ENCODE measurements at places on chromosomes 7 and 10. TPM values are rescaled to one million over a fixed set of nuclear protein-coding genes. Genes with fewer than 3 reads are reported as not detected.

The CPN1 gene
- total RNA-seq = 4.5 TPM

GRCh38 chr10:23974746-23975272 is 234.1 kb upstream of the KIAA1217 start:
- DNase-seq = no peak

DNA sequence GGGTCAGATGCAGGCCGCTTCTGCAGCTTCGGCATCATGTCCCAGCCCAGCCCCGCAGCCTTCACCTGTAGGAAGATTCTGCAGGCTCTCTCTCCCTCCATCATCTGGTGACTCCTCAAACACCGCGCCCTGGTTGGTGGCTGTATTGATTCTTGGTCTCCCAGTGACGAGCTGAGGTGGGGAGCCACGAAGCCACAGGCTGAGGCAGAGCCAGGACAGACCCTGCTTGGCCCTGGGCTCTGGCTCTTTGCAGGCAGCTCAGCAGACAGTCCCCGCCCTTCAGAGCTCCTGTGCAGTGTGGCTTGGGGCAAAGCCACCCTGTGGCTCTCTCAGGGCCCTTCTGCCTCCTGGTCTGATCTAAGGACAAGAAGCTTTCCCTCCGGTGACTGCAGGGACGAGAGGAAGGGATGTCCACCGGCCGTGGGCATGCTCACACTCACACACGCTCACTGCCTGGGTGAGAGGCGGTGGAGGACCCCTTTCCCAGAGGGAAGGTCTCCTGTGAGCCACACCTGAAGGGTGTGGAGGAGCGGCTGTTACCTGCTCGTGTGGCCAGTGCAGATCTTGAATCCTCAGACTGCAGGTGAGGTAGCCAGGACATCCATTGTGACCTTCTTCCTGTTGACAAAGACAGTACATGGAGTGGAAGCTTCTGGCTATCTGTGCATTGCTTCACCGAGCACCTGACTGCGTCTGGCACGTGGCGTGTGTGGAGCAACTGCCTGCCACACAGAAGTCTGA is 79.6 kb downstream of the INPP5A start:
- DNase-seq = no peak

The KNDC1 gene
- total RNA-seq = 11.0 TPM

The GALNT11 gene
- total RNA-seq = 29.5 TPM

DNA sequence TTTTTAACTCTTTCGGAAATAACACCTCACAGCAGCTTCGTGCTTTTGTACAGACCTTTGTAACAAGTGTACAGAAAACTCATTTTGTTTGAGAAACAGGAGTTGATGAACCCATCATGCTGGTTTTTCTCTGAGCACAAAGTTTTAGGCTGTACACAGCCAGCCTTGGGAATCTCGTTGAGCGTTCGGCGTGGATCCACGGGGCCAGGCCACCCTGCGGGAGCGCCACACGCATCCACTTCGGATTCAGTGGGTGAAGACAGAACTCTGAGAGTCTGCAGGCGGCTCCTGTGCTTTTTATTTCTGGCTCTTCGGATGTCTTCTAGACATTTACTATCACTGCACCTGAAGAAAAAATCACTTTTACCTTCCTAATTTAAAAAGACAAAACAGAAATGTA is 131.2 kb downstream of the SMURF1 start:
- DNase-seq = no peak

GRCh38 chr7:19405541-19405940 is 260.3 kb upstream of the FERD3L start:
- DNase-seq = no peak

DNA sequence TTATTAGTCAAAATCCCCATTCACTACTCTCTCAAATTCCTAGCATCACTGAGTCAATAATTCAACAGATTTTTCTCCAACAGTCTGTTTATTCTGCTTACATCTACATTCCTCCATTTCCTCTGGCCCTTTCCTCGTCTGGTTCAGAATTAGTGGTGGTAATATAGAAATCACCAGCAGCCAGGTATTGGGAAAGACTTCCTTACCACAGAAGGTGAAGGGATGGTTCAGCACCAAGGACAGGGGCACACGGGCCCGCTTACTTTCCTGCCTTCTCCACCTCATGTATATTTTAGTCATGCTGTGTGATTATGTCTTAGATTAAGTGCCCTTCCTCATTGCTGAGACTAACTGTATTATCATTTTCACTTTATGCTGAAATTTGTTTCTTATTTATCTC is 70.4 kb upstream of the APBB1IP start:
- peak; percentile 66 for DNase-seq

The EPDR1 gene
- 2.8 TPM for total RNA-seq

The ITGB8 gene
- total RNA-seq = 37.2 TPM

The TRIM73 gene
- 10.2 TPM for total RNA-seq

DNA sequence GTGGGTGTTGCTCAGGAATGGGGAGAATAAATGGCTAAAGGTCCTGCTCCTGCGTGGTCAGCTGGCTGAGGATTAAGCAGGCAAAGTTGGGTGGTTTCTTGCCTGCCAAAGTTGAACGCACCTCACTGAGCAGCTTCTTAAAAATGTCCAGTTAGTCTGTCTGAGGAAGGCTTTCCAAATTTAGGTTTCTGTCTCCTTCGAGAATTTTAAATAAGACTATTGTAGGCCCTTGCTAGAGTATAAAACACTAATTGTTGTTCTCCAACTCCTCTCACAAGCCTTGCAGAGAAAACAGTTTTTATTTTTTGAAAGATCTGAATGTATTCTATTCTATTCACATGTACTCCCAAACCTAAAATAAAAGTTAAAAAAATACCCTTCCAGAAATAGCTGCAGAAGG is 122.0 kb upstream of the LAMB4 start:
- no peak for DNase-seq

The GRID1 gene
- 0.42 TPM for total RNA-seq

The MYO1G gene
- total RNA-seq = 0.67 TPM

The CYP2C19 gene
- total RNA-seq = 0.42 TPM

- DNase-seq = peak; percentile 71
Observed at GRCh38 chr10:122112625-122113160, 123.7 kb downstream of the TACC2 start.

DNA sequence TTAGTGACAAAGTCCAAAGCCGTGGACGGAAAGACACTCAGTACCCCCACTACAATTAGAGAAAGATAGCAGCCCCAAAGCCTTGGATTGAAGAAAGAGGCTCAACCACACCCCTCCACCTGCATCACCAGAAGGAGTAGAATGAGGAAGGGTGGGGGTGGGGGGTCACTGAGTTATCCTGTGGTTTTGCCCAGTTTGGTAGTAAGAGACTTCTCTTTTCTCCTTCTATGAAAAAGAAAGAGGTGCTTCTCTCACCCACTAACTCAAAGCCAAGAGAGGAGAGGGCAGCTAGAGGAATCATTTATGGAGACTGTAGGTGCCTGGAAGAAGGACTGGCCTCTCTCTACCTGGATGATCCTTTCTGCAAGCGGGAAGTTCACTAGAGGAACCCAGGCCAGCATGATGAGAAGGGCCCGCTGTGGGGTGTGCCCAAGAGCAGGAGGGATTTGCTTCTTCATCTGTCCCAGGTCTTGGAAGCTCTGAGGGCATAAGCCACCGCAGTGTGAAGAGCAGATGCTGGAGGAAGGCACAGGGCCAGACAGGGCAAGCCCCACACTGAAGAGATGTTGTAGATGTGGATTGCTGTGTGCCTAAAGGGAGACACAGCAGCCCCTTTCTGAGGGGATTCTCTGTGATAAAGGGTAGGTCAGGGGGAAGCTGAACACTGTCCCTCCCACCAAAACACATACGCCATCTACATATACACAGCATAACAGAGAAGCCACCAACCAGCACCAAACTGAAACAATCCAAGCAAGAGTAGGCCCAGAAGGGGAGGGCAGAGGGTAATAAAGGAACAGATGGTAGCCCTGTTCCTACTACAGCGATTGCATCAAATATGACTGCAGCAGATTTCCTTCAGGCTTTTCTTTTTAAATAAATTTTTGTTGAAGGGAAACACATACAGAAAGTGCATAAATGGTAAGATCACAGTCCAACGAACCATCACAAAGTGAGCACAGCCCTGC is 25.8 kb upstream of the LANCL2 start:
- DNase-seq = no peak

DNA sequence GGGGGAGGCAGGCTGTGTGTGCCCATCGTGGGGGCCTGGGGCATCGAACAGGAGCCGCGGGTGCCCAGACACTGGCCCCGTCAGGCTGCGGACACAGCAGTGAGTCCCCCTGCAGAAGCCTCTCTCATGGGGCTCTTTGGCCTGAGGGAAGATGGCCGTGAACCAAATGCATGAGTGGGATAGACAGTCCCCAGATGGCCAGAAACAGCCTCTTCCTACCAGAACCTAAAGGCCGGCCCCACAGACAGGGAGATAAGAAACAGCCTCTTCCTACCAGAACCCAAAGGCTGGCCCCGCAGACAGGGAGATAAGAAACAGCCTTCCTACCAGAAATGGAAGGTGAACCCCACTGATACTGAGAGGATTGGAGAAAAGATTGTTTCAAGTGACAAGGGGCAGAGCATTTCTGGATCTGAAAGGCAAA is 16.6 kb downstream of the IDI2 start:
- DNase-seq = no peak

- DNase-seq = no peak
Observed at GRCh38 chr7:133572087-133572486, 319.2 kb downstream of the EXOC4 start.

The BMPER gene
- 0.69 TPM for total RNA-seq

The MBL2 gene
- not detected for total RNA-seq

The SH2B2 gene
- 11.5 TPM for total RNA-seq

The MYPN gene
- 0.22 TPM for total RNA-seq

GRCh38 chr10:31090894-31091607 is 59.4 kb upstream of the ZNF438 start:
- no peak for DNase-seq

The NPY gene
- 1.1 TPM for total RNA-seq

The CALHM2 gene
- total RNA-seq = 0.58 TPM

The SUV39H2 gene
- total RNA-seq = 38.4 TPM

The SPACDR gene
- total RNA-seq = 0.67 TPM

DNA sequence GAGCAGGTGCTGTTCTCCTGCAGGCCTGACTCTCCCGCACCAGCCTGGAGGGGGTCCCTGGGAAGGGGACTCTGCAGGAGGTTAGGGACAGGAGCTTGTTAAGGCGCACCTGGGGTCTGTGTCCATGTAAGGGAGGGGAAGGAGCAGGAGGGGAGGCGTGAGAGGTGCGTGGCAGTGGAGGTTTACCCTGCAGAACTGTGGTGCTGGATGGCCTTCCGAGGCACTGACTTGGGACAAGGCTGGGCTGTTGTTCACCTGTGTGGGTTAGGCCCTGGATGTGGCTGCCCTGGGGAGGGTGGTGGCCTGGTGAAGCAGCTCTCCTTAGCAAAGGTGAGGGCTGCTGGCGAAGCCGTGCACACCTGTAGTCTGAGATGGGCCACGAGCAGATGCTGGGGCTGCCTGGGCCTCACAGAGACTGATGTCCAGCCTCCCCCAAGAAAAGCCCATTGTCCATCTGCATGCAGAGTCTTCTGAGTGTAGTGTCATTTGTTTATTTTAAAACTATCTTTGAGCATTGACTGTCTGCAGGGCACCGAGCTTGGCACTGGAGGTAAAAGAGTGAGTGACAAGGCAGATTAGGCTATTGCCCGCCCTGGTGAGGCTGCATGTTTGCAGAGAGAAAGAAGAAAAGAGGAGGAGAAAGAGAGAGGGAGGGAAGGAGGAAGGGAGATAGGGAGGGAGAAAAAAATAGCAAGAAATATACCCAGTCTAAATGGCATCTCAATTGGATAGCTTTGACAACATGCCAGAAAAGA is 225.3 kb downstream of the GLRX3 start:
- DNase-seq = no peak

DNA sequence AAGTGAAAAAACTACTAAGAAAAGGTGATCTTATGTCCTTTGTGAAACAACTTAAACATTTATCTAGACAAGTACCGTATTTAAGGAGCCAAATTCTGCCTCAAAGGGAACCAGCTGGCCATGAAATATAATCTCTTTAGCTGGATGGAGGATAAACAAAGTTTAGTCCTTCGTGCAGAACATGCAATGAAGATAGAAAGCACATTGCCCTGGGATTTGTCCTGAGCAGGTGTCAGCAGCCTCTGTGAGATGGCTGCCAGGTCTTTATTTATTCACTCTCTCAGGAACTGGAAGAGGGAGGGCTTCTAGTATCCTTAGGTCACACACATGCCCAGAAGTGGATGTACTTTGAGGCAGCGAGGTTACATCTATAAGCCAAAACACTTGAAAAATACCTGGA is 57.4 kb upstream of the CASD1 start:
- DNase-seq = no peak

The MINDY4 gene
- total RNA-seq = 14.3 TPM

The SEMA3A gene
- 19.6 TPM for total RNA-seq

Data from progenitor cell of endocrine pancreas (in vitro differentiated cells).